ENCODE measurements at places on chromosomes 12 and 14. TPM values are rescaled to one million over a fixed set of nuclear protein-coding genes. Genes with fewer than 3 reads are reported as not detected.

GPX2 gene
- not detected for total RNA-seq

LRTM2 gene
- 0.41 TPM for total RNA-seq

EFS gene
- 10.0 TPM for total RNA-seq

CCDC38 gene
- not detected for total RNA-seq

EPYC gene
- not detected for total RNA-seq

CBX5 gene
- 25.3 TPM for total RNA-seq

FSCB gene
- not detected for total RNA-seq

CABP1 gene
- total RNA-seq = 1.8 TPM

LDHB gene
- total RNA-seq = 355 TPM

GRCh38 chr12:116672010-116672409, 65.9 kb downstream of the SPRING1 start:
- no peak overlapping the region for H3K4me3 ChIP-seq
- H3K27ac ChIP-seq = no peak overlapping the region
- no peak for DNase-seq

- no peaks in the 10 kb centered on the region for H3K36me3 ChIP-seq
- H3K27ac ChIP-seq = no peak overlapping the region
Measured at GRCh38 chr14:33126433-33126832, 187.8 kb downstream of the NPAS3 start.

- no peak for DNase-seq
- no peaks in the 10 kb centered on the region for H3K36me3 ChIP-seq
- H3K27ac ChIP-seq = no peak overlapping the region
- H3K4me1 ChIP-seq = no peaks in the 10 kb centered on the region
Measured at GRCh38 chr12:58732894-58733293, 187.4 kb downstream of the LRIG3 start.

- H3K36me3 ChIP-seq = no peaks in the 10 kb centered on the region
- no peaks in the 10 kb centered on the region for H3K27me3 ChIP-seq
- no peak overlapping the region for H3K4me3 ChIP-seq
- H3K27ac ChIP-seq = no peak overlapping the region
- peaks cover 11% of the 10 kb centered on the region for H3K4me1 ChIP-seq
- DNase-seq = no peak
Measured at GRCh38 chr14:68599896-68600610, 192.8 kb downstream of the ZFP36L1 start.

GRCh38 chr12:54977155-54977554, 7.4 kb downstream of the TESPA1 start:
- no peak overlapping the region for H3K27ac ChIP-seq
- H3K4me1 ChIP-seq = no peaks in the 10 kb centered on the region
- no peaks in the 10 kb centered on the region for H3K36me3 ChIP-seq
- H3K4me3 ChIP-seq = no peak overlapping the region
- H3K27me3 ChIP-seq = no peaks in the 10 kb centered on the region

- no peaks in the 10 kb centered on the region for H3K27me3 ChIP-seq
- no peak overlapping the region for H3K27ac ChIP-seq
- H3K4me1 ChIP-seq = peaks cover 5% of the 10 kb centered on the region
Measured at GRCh38 chr12:76537923-76538322, 21.6 kb downstream of the OSBPL8 start.

DNA sequence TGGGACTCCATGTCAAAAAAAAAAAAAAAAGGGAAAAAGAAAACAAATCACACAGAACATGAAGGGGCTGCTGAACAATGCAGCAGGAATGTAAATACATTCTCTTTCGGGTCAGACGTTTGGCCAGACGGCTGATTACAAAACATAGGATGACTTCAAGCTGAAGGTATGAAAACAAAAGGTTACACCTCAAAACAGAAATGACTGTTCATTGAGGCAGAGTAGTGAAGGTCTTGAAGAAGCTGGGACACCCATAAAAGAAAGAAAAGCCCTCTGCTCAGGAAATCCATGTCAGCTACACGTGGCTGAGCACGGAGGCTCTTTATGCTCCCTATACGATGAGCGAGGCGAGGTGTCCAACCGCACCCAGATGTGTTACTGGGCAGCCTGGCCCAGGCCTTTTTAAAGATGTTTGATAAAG, 37.7 kb downstream of the FGD4 start:
- no peak overlapping the region for H3K4me3 ChIP-seq
- no peak overlapping the region for H3K27ac ChIP-seq
- no peak for DNase-seq
- no peaks in the 10 kb centered on the region for H3K27me3 ChIP-seq

DNA sequence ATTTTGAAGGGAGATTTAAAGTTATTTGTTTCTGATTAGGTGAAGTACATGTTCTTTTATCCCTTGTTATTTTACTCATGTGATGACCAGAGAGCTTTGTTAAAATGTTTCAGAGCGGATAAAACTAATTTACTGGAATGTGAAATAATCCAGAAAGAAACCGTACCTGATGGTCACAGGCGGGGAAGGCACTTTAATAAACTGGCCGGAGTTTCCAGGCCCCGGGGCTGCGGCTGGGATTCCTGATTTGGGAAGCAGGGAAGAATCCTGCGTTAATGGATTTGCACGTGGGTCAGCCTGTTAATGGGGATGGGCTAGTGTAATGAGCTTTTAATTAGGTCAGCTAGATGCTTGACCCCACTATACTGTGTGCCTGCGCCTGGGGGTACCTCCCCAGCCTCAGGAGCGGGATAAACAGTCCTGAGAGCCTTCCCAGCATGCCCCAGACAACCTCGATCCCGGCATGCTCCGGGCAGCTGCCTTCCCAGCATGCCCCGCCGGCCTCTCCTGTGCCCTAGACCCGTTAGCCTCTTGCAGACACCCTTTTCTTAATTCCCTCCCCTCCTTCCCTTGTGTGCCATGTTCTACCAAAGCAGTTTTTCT, 208.6 kb upstream of the CDKN3 start:
- no peaks in the 10 kb centered on the region for H3K36me3 ChIP-seq
- H3K4me3 ChIP-seq = no peak overlapping the region
- DNase-seq = no peak
- no peaks in the 10 kb centered on the region for H3K4me1 ChIP-seq
- H3K27me3 ChIP-seq = no peaks in the 10 kb centered on the region

DNA sequence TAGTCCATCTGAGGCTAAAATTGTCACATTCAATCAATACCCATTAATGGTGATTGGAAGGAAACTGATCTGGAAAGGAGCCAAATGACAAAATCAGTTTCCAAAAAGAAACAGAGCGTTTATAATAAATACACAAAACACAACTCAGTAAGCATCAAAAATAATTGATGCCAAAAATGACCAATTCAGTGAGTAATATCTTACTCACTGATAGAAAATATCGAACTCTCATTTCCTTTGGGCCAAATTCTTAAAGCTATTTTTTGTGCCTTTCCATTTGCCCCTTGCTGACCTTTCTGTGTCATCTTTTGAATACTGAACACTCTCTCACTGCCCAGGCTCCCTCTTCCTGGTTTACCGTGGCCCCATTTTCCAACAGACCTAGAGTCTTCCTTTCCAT, 22.5 kb upstream of the ATP2B1 start:
- no peaks in the 10 kb centered on the region for H3K36me3 ChIP-seq
- no peak for DNase-seq
- H3K27ac ChIP-seq = peak overlapping the region; percentile 26

DNA sequence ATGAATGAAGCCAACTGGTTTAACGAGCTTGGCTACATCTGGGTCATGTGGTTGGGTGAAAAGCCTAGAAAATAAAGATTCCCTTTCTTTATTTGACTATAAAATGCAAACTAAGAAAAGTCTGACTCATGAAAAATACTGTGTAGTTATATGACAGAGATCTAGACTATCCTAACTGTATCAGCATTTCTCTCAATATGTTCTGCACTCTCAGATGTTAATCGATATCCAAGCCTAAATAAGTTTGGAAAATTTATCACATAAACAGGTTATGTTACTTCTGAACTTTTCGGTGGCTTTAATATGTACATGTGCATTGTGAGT, 133.1 kb downstream of the DAAM1 start:
- H3K27me3 ChIP-seq = no peaks in the 10 kb centered on the region
- H3K36me3 ChIP-seq = peaks cover 6% of the 10 kb centered on the region
- H3K4me3 ChIP-seq = no peak overlapping the region

- H3K27ac ChIP-seq = no peak overlapping the region
- no peak overlapping the region for H3K4me3 ChIP-seq
- H3K4me1 ChIP-seq = peaks cover 4% of the 10 kb centered on the region
- no peaks in the 10 kb centered on the region for H3K27me3 ChIP-seq
Measured at GRCh38 chr14:65780566-65780965, 368.0 kb downstream of the FUT8 start.

- H3K36me3 ChIP-seq = no peaks in the 10 kb centered on the region
- no peak for DNase-seq
- peaks cover 31% of the 10 kb centered on the region for H3K4me1 ChIP-seq
- no peak overlapping the region for H3K4me3 ChIP-seq
- H3K27me3 ChIP-seq = no peaks in the 10 kb centered on the region
Measured at GRCh38 chr14:26281280-26281998, 316.4 kb downstream of the NOVA1 start.

GRCh38 chr12:108738170-108738569, 6.9 kb upstream of the CORO1C start:
- no peaks in the 10 kb centered on the region for H3K4me1 ChIP-seq
- no peak for DNase-seq
- no peaks in the 10 kb centered on the region for H3K36me3 ChIP-seq

GRCh38 chr14:37709419-37710195, 114.2 kb downstream of the TTC6 start:
- H3K4me3 ChIP-seq = no peak overlapping the region
- no peaks in the 10 kb centered on the region for H3K4me1 ChIP-seq
- H3K27me3 ChIP-seq = no peaks in the 10 kb centered on the region
- no peaks in the 10 kb centered on the region for H3K36me3 ChIP-seq
- no peak overlapping the region for H3K27ac ChIP-seq

DNA sequence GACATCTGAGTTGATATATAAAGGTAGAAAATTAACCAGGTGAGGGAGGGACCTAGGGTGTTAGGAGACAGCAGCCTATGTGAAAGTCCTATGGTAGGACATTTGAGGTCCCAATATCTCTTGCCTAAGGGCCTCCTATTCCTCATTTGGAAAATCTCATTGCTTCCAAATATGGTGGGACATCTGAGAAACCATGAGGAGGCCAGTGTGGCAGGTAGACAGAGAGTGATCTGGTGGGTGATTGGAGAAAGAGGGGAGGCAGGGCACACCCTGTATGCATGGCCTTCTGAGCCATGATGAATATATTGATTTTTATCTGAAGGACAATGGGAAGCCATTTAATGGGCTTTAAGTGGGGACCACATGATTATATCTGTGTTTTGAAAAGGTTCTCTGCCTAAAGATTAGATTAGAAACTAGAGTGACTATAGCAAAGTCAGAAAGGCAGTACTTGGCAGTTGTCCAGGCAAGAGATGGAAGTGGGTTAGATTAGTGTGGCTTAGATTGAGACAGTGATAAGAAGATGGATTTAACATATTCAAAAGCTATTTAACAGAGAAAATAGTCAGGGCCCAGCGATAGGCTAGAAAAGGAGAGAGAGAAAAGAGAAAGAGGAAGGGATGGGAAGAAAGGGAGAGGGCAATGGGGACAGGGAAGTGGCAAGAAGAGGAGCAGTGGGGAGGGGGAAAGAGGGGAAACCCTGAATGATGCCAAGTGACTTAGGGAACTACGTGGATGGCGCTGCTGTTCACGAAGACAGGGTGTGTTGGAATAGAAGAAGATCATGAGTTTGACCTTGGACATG, 237.2 kb upstream of the SRRM4 start:
- no peaks in the 10 kb centered on the region for H3K27me3 ChIP-seq
- no peaks in the 10 kb centered on the region for H3K36me3 ChIP-seq
- no peak overlapping the region for H3K27ac ChIP-seq
- H3K4me3 ChIP-seq = no peak overlapping the region

GRCh38 chr12:77231501-77231918, 166.1 kb upstream of the E2F7 start:
- no peak overlapping the region for H3K4me3 ChIP-seq
- peak; percentile 82 for DNase-seq
- no peaks in the 10 kb centered on the region for H3K27me3 ChIP-seq
- no peaks in the 10 kb centered on the region for H3K36me3 ChIP-seq
- no peaks in the 10 kb centered on the region for H3K4me1 ChIP-seq
- no peak overlapping the region for H3K27ac ChIP-seq

GRCh38 chr12:116881325-116881876, at the start of gene HRK:
HRK (minus strand) TSS chr12:116881441; CDS start chr12:116881307, 134 bp downstream.
- H3K36me3 ChIP-seq = no peaks in the 10 kb centered on the region
- H3K27ac ChIP-seq = no peak within 1 kb of the TSS
- peak within 1 kb of the TSS; percentile 40 for H3K4me3 ChIP-seq

DNA sequence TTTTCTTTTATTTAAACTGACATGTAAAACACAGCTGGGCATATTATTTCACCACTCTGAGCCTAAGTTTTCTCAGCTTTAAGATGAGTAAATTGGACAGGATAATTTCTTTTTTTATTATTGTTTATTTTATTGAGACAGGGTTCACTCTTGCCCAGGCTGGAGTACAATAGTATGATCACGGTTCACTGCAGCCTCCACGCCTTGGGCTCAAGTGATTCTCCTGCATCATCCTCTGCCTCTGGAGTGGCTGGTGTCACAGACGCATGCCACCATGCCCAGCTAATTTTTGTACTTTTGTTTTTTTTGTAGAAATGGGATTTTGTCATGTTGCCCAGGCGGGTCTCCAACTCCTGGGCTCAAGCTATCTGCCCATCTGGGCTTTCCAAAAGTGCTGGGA, 12.7 kb downstream of the BMAL2 start:
- H3K4me3 ChIP-seq = no peak overlapping the region
- DNase-seq = no peak
- H3K27me3 ChIP-seq = no peaks in the 10 kb centered on the region
- no peak overlapping the region for H3K27ac ChIP-seq

GRCh38 chr14:96484399-96484798, 17.8 kb upstream of the PAPOLA start:
- DNase-seq = no peak
- no peaks in the 10 kb centered on the region for H3K4me1 ChIP-seq
- no peaks in the 10 kb centered on the region for H3K36me3 ChIP-seq
- H3K27ac ChIP-seq = no peak overlapping the region
- no peaks in the 10 kb centered on the region for H3K27me3 ChIP-seq

DNA sequence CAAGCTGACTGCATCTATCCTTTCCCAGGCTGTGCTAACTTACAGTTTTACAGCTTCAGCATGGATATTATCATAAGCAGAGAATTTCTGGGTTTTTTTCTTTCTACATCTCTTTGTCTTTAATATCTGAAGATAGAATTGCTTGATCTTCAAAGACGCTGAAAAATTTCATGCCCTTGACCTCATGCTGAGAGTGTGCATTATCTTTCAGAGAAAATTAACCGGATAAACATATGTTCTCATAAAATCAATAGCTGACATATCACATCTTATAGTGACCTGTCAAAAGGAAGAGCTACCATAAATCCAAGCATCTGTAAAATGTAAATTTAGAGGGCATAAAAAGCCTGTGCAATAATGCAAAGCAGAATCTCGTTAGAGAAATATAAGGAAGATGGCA, 1704.1 kb upstream of the FLRT2 start:
- no peak for DNase-seq
- H3K4me1 ChIP-seq = no peaks in the 10 kb centered on the region
- no peaks in the 10 kb centered on the region for H3K27me3 ChIP-seq
- H3K27ac ChIP-seq = no peak overlapping the region

- no peaks in the 10 kb centered on the region for H3K27me3 ChIP-seq
- no peak for DNase-seq
- peaks cover 4% of the 10 kb centered on the region for H3K4me1 ChIP-seq
- no peak overlapping the region for H3K27ac ChIP-seq
- H3K4me3 ChIP-seq = no peak overlapping the region
- no peaks in the 10 kb centered on the region for H3K36me3 ChIP-seq
Measured at GRCh38 chr12:79086541-79087296, 222.1 kb downstream of the SYT1 start.

- no peaks in the 10 kb centered on the region for H3K27me3 ChIP-seq
- H3K27ac ChIP-seq = no peak overlapping the region
- DNase-seq = no peak
- no peaks in the 10 kb centered on the region for H3K36me3 ChIP-seq
- H3K4me3 ChIP-seq = no peak overlapping the region
Measured at GRCh38 chr12:69898236-69898635, 73.2 kb downstream of the MYRFL start.
